NCI-H524 treated with DMSO at 0.1 percent for 48 hours (cell line): ENCODE measurements at places on chromosomes 13 and 19.

GRCh38 chr19:38682872-38683392, 35.5 kb downstream of the ACTN4 start:
- DNase-seq, result no peak

DNA sequence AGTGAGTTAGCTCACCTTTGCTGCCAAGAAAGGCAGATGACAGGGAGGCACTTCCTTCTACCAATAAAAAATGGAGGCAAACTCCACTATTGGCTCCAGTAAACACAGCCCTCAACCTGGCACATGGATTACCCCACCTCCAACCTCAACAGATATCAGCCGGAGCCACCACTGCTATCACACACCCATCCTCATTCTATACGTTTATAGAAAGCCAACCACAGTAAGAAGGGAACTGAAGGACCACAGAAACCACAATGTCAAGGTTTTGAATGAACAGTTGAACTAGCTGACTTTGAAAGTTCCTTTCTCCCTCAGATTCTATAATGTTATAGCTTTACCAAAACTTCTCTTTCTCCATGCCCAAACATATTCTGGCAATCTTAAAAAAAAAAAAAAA, 526.2 kb downstream of the UQCRFS1 start:
- no peak for DNase-seq

- no peak for DNase-seq
Measured at GRCh38 chr13:23859455-23859854, 29.7 kb downstream of the MIPEP start.

GRCh38 chr19:41263042-41263849, 926 bp upstream of the HNRNPUL1 start:
- DNase-seq, result no peak

DNA sequence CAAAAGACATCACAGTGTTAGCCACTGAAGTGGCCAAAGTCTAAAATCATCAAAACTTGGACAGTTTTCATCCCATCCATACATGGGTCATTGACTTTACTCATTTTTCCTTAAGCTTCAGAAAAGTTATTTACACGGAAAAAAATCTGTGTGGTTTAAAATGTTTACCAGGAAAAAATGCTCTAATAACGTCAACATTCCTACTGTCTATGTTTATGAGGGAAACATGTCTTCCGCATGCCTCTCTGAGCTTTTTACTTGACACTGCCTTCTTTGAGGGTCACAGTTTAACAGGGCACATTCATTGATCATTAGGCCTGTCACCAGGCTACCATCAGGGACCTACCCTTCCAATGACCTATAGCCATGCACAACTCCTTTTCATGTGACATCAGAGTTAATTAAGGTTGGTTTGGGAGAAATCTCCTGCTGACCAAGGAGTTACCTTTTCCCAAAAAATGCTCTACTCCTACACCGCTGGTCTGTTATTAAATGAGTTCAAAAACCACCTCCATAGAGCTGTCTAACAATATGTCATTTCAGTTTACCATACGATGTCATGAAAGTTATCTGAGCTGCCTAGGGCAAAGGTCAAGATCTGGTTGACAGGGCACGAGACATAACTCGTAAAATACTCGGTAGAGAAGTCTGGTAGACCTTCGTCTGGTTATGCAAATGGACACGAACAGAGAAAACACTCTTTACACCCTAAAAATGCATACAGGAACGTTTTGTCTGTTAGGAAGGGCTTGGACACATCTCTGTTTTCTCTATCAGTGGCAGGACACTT, 17.8 kb downstream of the FLT1 start:
- DNase-seq, result no peak

- no peak for DNase-seq
Measured at GRCh38 chr13:40553356-40553755, 113.1 kb downstream of the FOXO1 start.

DNA sequence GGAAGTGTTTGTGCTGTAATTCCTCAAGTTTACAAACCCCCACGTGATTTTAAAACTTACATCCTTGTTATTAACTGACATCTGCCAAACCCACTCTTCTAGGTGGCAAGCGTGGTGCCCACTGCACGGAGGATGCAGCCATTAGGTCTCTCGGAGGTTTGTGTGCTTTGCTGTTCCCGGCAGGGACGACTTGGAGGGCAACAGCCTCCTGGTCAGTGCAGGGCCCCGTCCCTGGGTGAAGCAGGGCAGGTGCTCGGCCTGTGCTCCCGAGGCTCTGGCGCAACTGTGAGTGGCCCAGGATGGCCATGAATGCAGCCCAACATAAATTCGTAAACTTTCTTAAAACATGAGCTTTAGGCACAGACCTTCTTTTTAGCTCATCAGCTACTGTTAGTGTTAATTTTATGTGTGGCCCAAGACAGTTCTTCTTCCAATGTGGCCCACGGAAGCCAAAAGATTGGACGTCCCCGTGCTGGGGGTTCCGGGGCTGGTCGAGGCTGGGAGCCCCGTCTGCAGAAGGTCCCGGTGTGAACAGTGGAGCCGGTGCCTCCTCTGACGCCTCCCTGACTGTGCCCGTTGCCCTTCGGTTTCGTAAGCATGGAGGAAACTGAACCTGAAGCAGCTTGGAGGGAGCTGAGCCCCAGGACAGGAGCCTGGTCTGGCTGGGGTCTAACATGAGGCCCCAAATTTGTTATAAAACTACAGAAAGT, 11.9 kb downstream of the GAS6 start:
- no peak for DNase-seq

GRCh38 chr19:49442354-49442753, 1.0 kb upstream of the SLC17A7 start:
- no peak for DNase-seq

DNA sequence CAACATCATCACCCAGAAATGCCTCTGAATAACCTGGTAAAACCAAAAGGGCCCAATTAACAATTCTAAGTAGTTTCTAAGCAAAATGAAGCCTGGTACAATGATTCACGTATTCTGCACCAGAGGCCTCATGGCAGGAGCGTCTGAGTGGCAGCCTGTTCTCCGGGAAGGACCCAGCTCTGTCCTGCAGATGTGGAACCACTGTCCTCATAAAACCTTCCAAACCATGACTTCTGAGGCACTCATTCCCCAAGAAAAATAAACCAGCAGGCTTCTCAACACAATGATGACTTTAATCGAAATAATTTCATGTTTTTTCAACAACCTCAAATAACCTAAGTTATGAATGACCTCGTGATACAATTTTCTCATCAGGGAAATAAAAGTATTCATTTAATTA, 89.9 kb downstream of the STK24 start:
- DNase-seq, result no peak
